ENCODE measurements at places on chromosomes 7 and 10. TPM values are rescaled to one million over a fixed set of nuclear protein-coding genes. Genes with fewer than 3 reads are reported as not detected.

RNF148 gene
- 0.36 TPM for polyA plus RNA-seq

HSPA12A gene
- 7.9 TPM for polyA plus RNA-seq

RBP4 gene
- polyA plus RNA-seq, result 0.76 TPM

AKR1C4 gene
- not detected for polyA plus RNA-seq

SP8 gene
- polyA plus RNA-seq, result not detected

SLC4A2 gene
- polyA plus RNA-seq, result 103 TPM

GRCh38 chr10:79351332-79351731 lies 4.1 kb downstream of the PPIF start:
- DNase-seq, result no peak

DNA sequence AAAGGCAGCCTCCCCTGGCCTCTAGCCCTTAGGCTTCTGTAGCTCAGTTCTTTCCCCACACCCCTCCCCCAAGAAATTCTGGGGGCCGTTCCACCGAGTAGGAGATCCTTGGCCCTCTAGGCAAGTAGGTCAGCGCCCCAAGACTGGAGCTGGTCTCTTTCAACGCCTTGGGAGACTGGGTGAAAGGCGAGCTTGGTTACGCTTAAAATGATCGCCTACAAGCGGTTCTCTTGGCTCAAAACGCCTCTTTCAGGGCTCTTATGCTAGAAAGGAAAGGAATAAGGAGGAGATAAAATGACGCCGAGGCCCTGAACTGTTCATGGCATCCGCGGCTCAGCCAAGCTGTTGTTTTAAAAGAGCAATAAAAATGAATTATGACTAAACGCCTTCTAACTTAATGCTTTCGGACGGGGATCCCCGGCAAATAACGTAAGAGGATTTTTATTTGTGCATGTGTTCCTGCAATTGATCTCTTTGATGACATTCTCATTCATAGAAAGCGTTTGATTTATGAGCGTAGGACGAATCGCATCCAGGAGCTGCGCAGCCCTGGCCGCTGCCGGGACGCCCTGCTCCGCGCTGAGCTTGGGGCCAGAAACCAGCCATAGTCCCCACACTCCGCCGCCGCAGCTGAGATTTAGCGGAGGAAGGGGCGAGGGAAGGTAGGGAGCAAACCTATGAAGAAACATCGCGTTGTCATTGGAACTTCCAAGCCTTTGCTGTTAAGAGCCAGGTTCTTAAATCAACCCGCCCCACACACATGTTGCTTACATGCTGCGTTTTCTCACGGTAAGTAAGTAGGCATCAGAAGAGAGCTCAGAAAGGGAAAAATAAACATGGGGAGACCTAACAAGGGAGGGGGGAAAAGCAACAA lies 3.0 kb upstream of the HOXA1 start:
- peak; percentile 76 for DNase-seq

DNA sequence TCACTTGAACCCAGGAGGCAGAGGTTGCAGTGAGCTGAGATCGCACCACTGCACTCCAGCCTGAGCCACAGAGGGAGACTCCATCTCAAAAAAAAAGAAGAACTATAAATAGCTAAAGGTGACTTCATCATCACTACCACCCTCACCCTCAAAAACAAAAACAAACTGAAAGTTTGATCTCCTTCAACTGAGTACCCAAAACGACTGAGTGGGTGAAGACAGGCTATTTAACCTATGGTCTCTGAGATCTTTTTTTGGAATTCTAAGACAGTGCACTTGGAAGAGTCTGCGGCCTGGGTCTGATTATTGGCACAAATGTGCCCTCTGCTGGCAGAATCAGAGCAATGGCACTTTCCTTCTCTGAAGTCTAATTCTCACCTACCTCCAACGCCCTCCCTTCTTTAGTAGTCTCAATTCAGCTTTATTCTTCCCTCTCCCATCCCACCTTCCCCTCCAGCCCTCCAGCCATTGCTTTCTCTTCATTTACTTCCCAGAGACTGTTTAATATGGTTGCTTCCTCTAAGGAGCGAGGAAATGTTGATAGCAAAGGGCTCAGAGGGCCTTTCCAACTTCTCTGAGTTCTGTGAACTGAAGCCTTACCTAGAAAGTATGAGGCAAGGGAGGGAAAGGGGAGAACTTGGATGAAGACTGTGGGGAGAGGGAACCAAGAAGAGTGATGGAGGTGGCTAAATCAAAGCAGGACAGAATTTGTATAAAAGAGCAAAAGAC lies 2.9 kb upstream of the MYOZ1 start:
- DNase-seq, result no peak

DNA sequence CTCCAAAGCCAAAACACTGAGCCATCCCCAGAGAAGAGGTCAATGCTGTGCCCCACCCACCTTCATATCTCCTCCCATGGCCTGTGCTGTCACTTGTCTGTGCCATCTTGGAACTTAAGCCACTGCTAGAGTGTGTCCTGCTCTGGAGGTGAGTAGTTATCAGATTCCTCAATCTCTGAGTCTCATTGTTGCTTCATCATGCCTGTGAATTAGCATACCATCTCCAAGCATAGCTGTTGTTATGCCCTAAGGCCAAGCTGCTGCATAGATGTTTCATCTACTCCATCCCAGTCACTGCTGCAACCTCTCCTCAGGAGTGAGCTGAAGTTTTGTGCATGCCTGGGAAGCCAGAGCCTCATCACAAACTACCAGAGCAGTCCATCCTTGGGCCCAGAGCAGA lies 349.0 kb downstream of the ZWINT start:
- no peak for DNase-seq

DNA sequence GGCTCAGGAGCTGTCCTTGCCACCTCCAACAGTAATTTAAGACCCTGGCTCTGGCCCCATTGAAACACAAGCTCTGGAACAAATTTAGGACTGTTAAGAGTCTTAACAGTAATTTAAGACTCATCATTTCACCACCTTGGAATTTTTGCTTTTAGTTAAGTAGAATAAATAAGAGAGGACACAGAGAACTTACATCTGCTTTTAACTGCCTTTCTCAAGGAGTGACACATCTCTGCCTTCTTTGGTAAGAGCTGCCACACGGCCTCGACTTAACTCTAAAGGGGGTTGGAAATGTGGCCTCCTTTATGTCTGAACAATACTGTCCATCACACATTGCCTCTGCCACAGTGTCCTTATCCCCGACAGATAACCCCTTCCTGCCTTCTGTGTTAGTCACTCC lies 77.9 kb downstream of the HERPUD2 start:
- no peak for DNase-seq

GRCh38 chr10:71985542-71986250 lies 21.5 kb downstream of the CHST3 start:
- no peak for DNase-seq

DNA sequence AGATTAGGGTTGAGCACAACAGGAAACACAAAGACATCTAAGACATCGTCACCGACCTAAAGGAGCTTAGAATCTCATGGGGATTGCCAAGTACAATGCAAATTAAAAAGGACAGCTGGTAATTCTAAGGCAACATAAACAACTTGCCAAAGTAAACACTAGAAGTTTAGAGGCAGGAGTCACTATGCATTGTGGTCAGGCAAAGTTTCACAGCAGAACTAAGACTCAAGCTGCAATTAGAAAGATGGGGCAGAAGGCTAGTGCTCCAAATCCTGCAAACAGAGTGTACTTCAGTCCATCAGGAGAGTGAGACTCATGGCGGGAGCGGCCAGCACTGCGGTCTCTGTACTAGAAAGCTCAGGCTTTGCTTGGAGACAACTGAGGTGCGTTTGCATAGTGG lies 52.7 kb downstream of the HIPK2 start:
- no peak for DNase-seq

DNA sequence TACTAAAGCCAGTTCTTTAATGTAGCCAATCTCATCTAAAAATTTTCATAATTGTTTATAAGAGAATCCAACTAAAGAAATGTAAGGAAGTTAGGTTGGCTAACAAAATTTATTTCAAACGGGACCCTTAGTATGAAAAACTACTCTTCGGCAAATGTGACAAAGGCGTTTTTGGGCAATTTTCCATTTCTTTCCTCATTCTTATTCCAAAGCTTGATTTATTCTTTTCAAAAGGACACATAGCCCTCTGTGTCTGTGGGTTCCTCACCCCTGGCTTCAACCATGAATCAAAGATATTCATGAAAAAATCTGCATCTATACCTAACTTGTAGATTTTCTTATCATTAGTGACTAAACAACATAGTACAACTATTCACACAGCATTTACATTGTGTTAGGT lies 195.9 kb downstream of the ZMYND11 start:
- DNase-seq, result no peak

DNA sequence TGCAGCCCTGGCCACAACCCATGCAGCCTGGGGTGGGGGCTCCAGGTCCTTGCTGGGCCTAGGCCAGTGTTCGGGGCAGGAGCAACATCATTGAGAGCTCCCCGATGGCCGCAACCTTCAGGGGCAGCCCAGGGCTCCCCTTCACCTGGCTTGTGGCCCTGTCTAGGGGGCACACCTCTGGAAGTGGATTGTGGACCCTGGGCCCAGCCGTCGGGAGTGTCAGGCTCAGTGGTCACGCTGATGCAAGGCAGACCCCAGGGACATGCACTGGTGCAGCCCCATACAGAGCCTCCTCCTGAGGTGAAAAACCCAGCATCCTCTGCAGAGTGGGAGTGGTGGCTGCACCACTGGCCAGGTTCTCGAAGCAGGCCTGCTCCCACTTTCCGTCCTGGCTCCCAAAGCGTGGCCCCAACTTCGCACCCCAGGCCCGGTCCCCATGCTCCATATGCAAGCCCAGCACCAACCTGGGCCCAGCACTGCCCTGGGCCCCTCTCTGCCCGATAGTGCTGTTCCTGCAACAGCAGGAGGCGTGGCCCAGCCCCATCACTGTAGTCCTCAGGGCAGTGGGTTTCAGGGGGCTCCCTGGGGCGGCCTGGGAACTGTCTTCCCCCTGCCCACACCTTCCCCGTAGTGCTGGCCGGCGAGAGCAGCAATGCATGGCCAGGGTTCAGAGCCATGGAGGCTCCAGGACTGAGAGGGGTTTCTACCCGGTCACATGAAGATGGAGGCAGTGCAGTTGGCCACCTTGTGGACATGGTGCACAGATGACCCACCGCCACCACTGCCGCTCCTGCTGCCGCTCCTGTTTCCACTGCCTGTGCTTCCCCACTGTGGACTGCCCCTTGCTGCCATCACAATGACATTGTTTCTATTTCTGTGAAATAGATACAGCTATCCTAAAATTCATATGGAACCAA lies 303.9 kb upstream of the NRG3 start:
- DNase-seq, result no peak

DNA sequence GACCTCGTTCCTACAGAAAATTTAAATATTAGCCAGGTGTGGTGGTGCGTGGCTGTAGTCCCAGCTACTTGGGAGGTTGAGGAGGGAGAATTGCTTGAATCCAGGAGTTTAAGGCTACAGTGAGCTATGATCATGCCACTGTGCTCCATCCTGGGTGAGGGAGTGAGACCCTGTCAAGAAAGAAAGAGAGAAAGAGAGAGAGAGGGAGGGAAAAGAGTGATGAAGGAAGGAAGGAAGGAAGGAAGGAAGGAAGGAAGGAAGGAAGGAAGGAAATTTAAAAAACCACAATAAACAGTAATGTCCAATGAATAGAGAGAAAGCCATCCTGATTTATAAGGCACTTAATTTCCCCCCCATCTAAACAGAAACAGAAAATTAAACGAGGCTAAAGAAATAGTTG lies 9.4 kb downstream of the MYPN start:
- DNase-seq, result no peak

DNA sequence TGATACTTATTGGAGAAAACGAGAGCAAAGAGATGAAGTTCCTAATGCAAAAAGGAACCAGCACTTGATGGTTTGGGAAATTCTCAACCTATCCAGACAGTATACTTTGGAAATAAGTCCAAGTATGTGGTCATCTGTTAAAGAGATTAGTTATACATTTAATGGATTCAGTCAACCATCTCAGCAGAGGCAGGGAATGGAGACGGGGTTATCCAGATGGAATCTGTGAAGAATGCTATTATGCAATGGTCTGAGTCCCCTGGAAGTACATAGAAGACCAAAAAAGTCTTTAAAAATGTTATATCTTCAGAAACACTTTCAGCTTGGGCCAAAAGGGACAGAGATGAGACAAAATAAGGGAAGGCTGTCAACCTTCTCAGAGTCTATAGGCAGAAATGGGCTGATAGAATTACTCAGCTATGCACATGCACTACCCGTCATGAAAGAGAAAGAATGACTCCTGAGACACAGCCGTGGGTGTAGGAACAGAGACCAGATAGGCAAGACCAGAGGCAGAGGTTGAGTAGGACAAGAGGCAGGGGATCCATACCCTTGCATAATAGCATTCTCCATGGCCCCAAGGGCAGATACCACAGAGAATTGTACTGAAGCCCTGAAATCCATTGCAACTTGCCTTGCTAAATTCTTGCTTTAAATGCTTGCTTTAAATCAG lies 738.8 kb upstream of the POT1 start:
- DNase-seq, result no peak

DNA sequence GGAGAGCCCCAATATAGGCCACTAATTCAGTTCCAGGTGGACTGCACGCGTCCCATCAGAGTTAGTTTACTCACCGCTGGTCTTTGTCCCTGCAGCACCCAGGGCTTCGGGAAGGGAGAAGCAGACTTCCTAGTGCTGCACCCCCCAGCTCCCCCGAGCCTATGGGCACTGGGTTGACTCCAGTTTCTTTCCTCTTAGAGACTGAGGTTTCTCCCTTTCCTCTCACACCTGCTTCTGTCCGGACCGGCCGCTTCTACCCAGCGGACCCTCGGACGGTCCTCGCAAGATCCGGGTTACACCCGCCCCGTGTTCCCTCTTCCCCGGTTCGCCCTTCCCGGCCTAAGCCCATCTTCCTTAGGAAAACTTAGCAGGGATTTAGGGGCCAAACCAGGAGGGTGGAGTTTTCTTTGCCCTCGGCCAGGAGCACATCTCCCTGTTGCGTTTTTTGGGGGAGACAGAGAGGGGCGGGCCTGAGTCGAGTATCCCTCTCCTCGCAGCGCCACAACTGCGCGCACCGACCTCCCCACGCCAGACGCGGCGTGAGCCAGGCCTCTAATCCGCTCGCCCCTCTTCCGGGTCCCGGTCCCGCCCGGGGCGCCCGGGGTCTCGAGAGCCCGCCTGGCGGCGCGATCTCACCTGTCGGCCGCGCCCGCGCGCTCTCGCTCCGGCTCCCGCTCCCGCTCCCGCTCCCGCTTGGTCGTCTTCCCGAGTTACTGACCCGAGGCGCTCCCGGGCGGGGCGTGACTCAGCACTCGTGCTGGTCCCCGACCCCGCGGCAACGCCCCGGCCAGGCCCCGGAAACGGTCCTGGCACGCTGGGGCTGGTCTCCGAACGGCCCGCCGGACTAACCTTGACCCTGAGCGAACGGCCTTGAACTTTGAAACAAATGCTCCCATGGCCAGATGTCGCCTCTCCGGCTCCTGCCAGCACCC lies at the start of gene AIFM2:
Gene AIFM2, minus strand, starts transcription at position 728 of the 932 bp plus-strand sequence. CDS start 8,741 bp downstream, outside the sequence.
- DNase-seq, result peak; percentile 64

- no peak for DNase-seq
These were observed 13.6 kb downstream of the MRPS33 start for GRCh38 chr7:141001122-141001521.

DNA sequence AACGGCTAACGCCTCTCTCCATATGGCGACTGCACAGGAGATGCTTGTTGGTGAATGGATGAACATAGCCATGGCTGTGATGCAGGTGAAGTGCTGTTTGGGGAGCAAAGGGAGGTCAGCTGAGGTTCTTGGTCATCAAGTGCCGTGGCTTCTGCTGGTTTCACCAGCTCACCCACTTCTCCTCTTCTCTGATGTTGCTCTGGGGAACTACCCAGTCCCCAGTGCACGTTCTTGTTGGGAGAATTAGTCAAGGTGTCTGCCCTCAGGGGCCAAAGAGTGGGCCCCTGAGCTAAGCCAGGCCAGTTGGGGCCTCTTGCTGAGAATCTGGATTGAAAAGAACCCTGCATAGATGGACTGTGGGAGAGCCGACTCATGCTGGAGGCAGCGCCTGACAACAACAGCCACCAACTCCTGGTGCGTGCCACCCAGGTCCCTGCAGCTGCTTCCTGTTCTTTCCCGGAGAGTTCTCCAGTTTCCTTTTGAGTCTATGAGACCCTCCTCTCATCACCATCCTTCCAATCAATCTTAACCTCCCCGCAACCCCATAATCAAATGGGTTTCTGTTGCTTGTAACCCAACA lies 3.0 kb downstream of the BTBD16 start:
- no peak for DNase-seq
